ENCODE measurements at places on chromosomes 6 and 20. TPM values are rescaled to one million over a fixed set of nuclear protein-coding genes. Genes with fewer than 3 reads are reported as not detected.

DNA sequence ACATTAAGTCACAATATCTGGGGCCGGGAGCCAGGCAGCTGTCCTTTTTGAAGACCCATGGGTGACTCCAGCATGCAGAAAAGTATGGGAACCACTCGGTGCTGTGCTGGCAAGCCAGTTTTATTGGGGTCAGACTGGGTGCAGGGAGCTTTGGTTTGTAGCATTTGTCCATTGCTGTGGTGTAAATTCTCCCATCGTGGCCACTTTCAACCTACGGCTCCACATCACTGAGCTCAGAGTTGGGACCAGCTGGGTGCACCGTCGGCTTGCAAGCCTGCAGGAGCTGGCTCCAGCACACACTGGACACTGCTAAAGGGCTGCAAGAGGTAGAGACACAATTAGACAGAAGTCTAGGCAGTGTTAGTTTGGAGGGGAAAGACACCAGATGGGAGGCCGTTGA is 66.9 kb downstream of the SYNJ2 start:
- peak overlapping the region; percentile 25 for H3K27ac ChIP-seq
- peaks cover 24% of the 10 kb centered on the region for H3K36me3 ChIP-seq
- DNase-seq, result no peak
- H3K4me1 ChIP-seq, result peaks cover 29% of the 10 kb centered on the region
- H3K4me3 ChIP-seq, result no peak overlapping the region
- H3K27me3 ChIP-seq, result no peaks in the 10 kb centered on the region

DNA sequence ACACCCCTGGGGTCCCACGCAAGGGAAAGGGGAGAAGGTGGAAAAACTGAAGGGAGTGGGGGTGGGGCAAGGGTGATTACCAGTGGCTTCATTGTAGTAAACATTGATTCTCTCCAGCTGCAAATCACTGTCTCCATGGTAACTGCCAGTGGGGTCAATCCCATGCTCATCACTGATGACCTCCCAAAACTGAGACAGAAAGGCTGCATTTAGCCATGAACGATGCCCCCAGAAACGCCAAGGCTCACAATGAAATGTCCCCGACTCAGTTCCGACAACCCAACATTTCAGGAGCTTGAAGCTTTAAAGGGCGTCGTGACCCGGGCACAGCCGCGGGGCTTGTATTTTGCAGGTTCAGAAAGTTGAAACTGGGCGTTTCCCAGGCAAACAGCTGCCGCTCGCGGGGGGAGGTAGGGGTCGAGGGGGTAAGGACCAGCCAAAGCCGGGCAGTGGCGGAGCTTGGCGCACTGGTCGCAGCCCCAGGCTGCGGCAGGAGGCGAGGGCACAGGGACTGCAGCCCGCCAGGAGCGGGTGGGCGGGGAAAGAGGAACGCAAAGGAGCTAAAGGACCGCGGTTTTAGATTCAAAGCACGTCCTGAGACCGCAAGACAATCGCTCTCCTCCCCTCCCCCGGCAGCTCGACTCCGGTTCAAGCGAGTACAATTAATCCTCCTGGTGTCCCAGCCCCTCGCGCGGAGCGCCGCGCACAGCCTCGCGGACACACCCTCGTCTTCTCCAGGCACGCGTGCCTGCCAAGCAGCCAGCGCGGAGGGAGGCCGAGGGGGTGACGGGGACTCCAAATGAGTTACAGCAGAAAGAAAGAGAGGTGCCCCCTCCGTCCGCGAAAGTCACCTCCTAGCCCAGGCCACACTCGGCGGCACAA is 731 bp downstream of the TUBB2B start:
- H3K27ac ChIP-seq, result peak overlapping the region; percentile 18
- DNase-seq, result no peak
- H3K36me3 ChIP-seq, result no peaks in the 10 kb centered on the region
- peak overlapping the region; percentile 82 for H3K4me3 ChIP-seq
- H3K27me3 ChIP-seq, result peaks cover 34% of the 10 kb centered on the region

The PDYN gene
- total RNA-seq, result not detected

The FGD2 gene
- total RNA-seq, result 7.2 TPM

- peaks cover 23% of the 10 kb centered on the region for H3K4me1 ChIP-seq
- peak overlapping the region; percentile 82 for H3K27ac ChIP-seq
- no peaks in the 10 kb centered on the region for H3K36me3 ChIP-seq
- DNase-seq, result no peak
- H3K4me3 ChIP-seq, result no peak overlapping the region
These were observed 9.2 kb upstream of the SDCBP2 start for GRCh38 chr20:1338096-1338495.

The PRSS16 gene
- not detected for total RNA-seq

All from naive thymus-derived CD8-positive, alpha-beta T cell (primary cell).